Activated T-cell treated with anti-CD3 and anti-CD28 coated beads, Interleukin-2, amount 50 U/mL, for 72 hours (primary cell): ENCODE measurements at places on chromosomes 3 and 15.

DNA sequence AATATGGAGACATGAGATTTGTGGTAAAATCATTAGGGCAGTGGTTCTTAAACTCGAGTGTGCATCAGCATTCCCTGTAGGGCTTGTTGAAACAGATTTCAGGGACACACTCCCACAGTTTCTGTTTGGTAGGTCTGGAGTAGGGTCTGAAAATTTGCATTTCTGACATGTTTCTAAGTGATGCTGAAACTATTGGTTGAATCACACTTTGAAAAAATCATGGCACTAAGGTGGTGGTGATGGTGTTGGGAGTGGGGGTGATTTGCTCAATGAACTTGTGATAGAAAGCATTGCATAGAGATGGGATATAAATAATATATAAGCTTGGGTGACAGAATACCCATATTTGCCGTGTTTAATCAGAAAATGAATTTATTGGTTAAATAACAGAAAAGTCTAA is 11.3 kb downstream of the MITF start:
- DNase-seq, result no peak

DNA sequence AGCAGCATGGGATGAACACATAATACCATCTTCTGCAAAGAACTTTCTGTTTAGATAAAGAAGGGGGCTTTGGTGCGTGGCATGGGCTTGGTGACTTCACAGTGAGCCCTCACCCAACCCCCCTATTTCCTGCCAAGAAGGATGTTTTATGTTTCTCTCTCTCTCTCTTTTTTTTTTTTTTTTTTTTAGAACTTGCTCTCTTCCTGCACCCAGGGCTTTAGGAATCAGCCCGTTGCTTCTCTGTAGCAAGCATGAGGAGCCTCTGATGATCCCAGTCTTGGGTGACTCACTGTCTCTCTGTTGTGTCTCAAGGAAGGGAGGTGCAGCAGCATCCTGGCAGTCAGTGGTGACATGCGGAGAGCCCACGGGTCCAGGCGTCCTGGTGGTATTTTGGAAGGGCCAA is 49.1 kb downstream of the CCK start:
- no peak for DNase-seq

DNA sequence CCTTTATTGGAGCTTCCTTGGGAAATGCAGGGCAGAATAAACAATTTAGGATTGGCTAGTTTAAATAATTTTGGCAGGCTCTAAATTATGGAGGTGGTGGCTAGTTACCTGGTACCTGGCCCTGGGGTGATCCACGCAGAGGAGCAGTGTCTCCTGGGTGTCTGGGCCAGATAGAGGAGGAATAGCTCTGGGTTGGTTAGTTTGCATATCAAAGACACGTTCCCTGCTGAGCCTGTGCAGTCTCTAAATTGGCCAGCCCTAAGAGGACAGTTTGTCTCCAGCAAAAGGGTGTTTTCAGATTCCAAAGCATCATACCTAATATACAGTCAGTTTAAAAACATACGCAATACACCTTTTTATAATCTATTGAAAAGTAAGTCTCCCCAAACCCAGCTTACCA is 333.3 kb upstream of the TPM1 start:
- no peak for DNase-seq

DNA sequence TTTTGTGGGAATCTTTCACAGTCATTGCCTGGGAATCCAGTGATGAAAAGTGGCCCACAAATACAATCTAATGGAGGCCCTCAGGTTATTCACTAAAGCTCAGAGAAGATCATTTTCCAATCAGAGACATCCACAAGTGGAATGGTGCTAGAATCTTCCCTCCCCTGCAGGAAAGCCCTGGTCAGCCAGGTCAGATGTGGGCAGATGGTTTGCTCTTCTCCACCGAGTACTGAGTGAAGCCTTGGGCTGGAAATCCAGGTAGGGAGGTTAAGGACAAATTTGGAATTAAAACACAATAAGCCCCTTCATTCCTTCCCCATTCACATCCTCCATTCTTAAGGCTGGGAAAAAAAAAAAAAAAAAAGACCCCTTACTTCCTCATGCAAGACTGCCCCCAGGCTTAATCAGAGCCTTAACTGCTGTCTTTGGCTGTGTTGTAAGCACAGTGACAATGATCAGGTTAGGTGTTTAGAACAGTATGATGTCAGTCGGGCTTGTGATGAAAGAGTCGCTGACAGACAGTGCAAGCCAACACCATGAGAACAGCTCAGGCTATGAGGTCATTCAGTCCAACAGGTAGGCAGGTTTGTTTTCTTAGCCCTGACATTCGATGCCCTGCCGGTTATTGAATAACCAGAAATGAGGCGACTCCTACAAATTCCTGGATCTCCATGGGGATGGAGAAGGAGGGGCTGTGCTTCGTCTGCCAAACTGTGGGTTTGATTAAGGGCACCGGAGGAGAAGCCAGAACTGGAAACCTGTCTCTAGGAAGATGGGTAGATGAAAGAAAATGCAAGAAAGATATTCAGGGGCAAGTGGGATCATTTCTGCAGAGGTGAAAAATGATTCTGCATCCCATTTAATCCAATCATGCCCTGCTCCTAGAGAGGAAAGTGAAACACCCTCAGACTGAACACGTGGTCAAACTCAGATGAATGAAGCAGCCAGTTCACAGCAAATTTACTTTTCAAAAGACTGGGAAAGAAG is 23.5 kb upstream of the HES1 start:
- no peak for DNase-seq

DNA sequence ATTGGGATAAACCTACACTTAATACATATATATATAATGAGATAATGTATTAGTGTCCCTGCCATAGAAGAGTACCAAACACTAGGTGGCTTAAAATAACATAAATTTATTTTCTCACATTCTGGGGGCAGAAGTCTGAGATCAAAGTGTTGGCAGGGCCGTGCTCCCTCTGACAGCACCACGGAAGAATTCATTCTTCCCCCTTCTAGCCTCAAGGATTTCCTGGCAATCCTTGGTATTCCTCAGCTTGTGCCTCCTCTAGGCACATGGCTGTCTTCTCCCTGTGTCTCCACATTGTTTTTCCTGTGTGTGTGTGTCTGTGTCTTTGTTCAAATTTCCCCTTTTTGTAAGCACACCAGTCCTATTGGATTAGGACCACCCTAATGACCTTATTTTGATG is 115.2 kb upstream of the AGBL1 start:
- no peak for DNase-seq

GRCh38 chr3:5727743-5728484 is 540.4 kb downstream of the EDEM1 start:
- DNase-seq, result no peak
